M059J (cell line): ENCODE measurements at places on chromosomes 13 and 19. TPM values are rescaled to one million over a fixed set of nuclear protein-coding genes. Genes with fewer than 3 reads are reported as not detected.

The KIR2DL4 gene
- total RNA-seq, result not detected in 2 replicates

GRCh38 chr13:111614613-111615012 is 294.2 kb downstream of the TEX29 start:
- no peak for DNase-seq

DNA sequence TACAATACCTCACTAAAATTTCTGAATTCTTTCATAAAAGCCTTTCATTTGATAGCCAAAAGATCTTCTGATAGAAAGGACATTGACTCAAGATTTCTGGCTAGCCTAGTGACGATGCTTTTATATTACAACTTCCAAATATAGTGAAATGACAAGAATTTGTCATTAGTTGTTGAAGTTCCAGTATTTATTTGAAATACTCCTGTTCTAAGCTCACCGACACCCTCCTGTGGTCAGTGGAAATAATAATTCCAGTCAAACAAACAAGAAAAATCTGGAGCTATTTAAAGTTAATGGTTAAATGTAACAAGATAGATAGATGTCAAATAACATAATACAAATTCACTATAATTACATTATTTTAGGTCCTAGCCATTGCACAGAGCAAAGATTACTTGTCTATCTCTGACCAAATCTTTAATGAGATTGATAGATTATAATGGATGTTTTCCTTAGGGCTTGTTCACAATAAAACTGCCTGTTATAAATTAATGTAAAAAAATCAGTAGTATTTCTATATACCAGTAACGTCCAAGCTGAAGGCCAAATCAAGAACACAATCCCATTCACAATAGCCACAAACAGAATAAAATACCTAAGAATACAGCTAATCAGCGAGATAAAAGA is 195.5 kb downstream of the RGCC start:
- DNase-seq, result peak; percentile 54

GRCh38 chr19:47658431-47659348 is 49.8 kb downstream of the BICRA start:
- DNase-seq, result no peak

GRCh38 chr13:57527114-57527735 is 104.3 kb upstream of the PCDH17 start:
- no peak for DNase-seq

GRCh38 chr13:98537740-98538139 is 39.2 kb downstream of the STK24 start:
- DNase-seq, result no peak

DNA sequence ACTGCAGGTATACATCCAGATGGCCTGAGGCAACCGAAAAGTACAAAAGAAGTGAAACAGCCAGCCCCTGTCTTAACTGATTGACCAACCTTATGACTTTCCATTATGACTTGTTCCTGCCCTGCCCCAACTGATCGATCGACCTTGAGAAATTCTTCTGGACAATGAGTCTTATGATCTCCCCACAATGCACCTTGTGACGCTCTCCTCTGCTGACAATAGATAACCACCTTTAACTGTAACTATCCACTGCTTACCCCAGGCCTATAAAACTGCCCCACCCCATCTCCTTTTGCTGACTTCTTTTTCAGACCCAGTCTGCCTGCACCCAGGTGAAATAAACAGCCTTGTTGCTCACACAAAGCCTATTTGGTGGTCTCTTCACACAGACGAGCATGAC is 11.2 kb downstream of the ZNF83 start:
- DNase-seq, result no peak

DNA sequence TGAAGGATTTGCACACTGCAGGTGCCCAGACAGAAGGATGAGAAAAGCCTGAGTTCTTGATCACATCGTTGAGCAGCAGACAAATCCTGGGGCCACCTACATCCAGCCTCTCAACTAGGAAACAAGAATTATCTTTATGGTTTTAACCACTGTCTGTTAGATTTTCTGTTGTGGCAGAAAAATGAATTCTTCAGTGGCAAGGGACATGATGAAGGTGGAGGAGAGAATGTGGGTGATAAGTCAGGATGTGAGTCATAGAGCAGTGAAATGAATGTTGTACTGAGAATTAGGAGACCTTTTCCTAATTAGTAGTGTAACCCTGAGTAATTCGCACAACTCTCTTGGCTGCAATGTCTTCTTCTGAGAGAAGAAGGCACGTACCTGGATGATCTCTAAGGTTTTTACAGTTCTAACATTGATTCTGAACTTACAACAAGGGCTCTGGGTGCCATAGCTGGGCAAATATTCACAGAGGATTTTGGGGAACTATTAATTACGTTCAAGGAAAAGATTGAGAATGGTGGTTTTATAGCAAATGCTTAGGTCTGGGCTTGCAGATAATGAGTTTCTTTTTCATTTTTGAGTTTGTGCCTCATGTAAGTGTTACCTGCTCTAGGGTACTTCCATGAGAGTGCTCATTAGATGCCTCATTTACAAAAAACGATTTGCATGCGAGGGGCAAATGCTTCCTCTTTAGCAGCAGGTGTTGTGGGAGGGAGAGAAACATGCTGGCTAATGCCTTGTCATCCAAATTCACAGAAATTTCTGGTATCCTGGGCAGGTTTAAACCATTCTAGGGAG is 111.0 kb upstream of the KL start:
- DNase-seq, result peak; percentile 76

- peak; percentile 55 for DNase-seq
Observed at GRCh38 chr13:23470790-23471614, 37.5 kb upstream of the SACS start.

DNA sequence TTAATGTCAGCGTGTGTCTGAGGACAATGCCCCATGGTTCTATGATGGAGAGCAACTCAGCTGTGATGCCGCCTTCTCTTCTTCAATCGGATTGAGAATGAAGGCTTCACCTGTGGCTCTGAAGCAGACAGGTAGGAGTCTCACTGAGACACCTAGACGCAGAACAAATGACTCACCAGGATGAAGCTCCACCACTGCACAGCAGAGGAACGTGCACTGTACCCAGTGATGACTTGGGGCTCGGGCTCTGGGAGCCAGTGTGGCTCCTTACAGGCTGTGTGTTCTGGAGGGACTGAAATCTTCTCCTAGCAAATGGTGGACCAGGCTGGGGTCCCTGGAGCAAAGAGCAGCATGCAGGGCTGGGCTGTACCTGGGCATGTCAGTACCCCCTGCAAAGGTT is 44.0 kb downstream of the CCDC70 start:
- DNase-seq, result no peak

DNA sequence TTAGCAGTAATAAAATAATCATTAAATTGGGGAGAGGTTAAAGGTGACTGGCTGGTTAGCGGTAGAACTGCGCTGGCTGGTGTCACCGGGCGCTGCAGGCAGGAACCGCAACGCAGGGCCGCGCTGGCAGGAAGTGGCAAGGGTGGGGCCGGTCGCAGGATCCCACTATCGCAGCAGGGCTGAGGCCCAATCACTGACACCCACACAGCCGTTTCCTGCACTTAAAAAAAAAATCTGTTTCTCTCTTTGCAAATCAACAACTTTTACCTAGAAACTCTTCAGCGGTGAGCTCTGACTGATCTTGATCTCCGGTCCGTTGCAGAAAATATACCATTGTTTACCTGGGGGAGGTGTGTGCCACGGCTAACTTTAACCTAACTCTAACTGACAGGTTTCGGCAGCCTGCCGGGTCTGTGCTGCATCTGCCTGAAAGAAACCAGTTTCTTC is 46.9 kb downstream of the KLF2 start:
- no peak for DNase-seq
